ENCODE measurements at places on chromosomes 1 and 21.

GRCh38 chr21:43575473-43575844, 83.8 kb downstream of the HSF2BP start:
- H3K4me1 ChIP-seq, result no peaks in the 10 kb centered on the region
- no peak overlapping the region for H3K4me3 ChIP-seq
- no peaks in the 10 kb centered on the region for H3K36me3 ChIP-seq
- H3K27me3 ChIP-seq, result no peaks in the 10 kb centered on the region
- H3K27ac ChIP-seq, result no peak overlapping the region

DNA sequence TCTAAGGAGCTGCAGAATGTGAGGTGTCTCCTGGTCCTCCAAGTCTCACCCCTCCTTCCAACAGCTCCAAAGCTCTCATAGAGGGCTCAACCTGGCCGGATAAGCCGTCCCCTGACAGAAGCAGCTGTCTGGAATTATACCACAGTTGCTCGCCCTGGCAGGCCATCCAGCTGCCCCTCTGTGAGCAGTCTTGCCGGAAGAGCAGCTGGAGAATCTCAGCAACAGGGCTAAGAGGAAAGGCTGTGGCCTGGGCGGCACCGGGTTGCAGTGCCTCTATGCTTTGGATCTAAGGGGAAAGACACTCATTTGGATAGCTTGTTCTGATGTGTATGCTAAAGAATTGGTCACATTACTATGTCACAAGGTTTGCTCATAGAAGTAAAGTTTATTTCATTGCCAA, 12.4 kb downstream of the TMCC2 start:
- no peaks in the 10 kb centered on the region for H3K4me1 ChIP-seq
- no peak overlapping the region for H3K4me3 ChIP-seq
- H3K36me3 ChIP-seq, result no peaks in the 10 kb centered on the region
- no peaks in the 10 kb centered on the region for H3K27me3 ChIP-seq
- DNase-seq, result no peak

- DNase-seq, result no peak
- no peaks in the 10 kb centered on the region for H3K36me3 ChIP-seq
- H3K27ac ChIP-seq, result no peak overlapping the region
- H3K4me3 ChIP-seq, result no peak overlapping the region
Measured at GRCh38 chr1:246091477-246091876, 415.6 kb downstream of the SMYD3 start.

- H3K4me1 ChIP-seq, result no peaks in the 10 kb centered on the region
- no peak overlapping the region for H3K27ac ChIP-seq
- H3K36me3 ChIP-seq, result no peaks in the 10 kb centered on the region
- no peak for DNase-seq
- no peaks in the 10 kb centered on the region for H3K27me3 ChIP-seq
- no peak overlapping the region for H3K4me3 ChIP-seq
Measured at GRCh38 chr1:96882096-96882495, 160.5 kb downstream of the PTBP2 start.

DNA sequence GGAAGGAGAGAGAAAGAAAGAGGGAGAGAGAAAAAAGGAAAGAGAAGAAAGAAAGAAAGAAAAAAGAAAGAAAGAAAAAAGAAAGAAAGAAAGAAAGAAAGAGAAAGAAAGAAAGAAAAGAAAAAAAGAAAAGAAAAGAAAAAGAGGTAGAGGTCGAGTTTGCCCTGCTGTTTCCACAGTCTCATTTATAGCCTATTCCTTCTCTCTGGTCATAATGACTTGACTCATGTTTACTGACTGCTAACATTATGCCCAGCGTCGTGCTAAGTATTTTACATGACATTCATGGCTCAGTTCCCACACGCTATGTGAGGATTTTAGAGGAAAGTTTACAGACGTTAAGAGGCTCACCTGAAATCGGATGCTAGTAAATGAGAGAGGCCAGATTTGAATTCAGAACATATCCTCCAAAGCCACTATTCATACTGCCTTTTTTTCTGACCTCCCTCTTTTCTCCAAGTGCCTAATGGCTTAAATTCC, 263.0 kb downstream of the TNR start:
- no peaks in the 10 kb centered on the region for H3K4me1 ChIP-seq
- no peak overlapping the region for H3K27ac ChIP-seq
- no peaks in the 10 kb centered on the region for H3K36me3 ChIP-seq
- H3K4me3 ChIP-seq, result no peak overlapping the region

DNA sequence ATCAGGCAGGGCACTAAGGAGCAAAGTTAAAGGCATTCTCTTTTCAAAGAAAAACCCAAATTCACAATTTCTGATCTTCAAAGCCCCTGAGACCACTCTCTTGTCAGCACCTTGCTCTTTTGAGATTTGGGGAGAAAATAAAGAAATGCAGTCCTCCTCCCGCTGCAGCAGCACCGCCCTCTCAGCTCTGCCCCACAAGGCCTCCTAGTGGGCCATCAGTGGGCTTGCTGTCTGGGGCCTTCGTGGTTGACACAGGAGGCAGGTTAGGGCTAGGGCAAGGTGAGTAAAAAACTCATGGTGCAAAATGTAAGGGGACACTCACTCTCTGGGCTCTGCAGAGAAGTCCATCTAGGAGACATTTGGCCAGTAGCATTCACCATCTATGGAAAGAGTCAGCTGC, 67.4 kb upstream of the CTTNBP2NL start:
- H3K27ac ChIP-seq, result no peak overlapping the region
- H3K4me1 ChIP-seq, result no peaks in the 10 kb centered on the region
- no peak overlapping the region for H3K4me3 ChIP-seq
- no peak for DNase-seq
- no peaks in the 10 kb centered on the region for H3K36me3 ChIP-seq
- H3K27me3 ChIP-seq, result peaks cover 3% of the 10 kb centered on the region

DNA sequence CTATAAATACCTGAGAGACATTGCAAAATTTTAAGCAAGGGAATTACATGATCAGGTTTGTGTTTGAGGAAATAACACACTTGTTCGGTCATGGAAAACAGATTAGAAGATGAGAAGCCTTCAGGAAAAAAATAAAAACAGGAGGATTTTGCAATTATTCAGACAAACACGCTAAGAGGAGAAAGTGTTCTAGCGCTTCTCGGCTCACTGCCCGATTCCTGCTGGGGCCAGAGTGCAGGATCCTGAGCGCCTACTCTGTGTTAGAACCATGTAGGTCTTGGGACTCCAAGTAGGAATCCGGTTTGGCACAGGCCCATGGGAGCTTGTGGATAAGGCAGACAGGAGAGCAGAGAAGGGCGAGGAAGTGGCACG, 8.1 kb upstream of the PRELP start:
- no peaks in the 10 kb centered on the region for H3K27me3 ChIP-seq
- H3K36me3 ChIP-seq, result no peaks in the 10 kb centered on the region
- peaks cover 16% of the 10 kb centered on the region for H3K4me1 ChIP-seq

GRCh38 chr1:47181955-47182675, 7.7 kb downstream of the PDZK1IP1 start:
- no peaks in the 10 kb centered on the region for H3K4me1 ChIP-seq
- DNase-seq, result no peak
- H3K27me3 ChIP-seq, result no peaks in the 10 kb centered on the region
- H3K4me3 ChIP-seq, result no peak overlapping the region
- H3K36me3 ChIP-seq, result no peaks in the 10 kb centered on the region

GRCh38 chr21:17455451-17455850, 57.4 kb upstream of the CXADR start:
- H3K27ac ChIP-seq, result no peak overlapping the region
- H3K4me3 ChIP-seq, result no peak overlapping the region
- no peak for DNase-seq
- no peaks in the 10 kb centered on the region for H3K36me3 ChIP-seq
- no peaks in the 10 kb centered on the region for H3K27me3 ChIP-seq
- no peaks in the 10 kb centered on the region for H3K4me1 ChIP-seq

DNA sequence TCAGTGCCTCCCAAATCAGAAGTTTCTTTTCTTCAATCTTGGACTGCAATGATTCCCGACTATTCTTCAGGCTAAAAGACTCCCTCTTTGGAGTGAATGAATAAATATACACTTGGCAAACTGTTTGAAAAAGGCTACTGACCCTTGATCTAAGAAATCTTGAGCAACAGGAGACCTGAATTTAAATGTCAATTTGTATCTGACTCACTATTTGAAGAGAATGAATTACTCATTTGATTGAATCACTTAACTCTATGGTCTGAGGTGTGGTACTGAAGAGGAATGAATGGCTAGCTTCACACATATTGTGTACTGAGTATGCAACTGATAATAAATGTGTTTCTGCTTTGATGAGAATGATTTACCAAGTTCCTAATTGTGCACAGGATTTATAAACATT, 4.6 kb upstream of the SMG7 start:
- no peaks in the 10 kb centered on the region for H3K36me3 ChIP-seq
- H3K4me1 ChIP-seq, result no peaks in the 10 kb centered on the region
- no peak overlapping the region for H3K27ac ChIP-seq

DNA sequence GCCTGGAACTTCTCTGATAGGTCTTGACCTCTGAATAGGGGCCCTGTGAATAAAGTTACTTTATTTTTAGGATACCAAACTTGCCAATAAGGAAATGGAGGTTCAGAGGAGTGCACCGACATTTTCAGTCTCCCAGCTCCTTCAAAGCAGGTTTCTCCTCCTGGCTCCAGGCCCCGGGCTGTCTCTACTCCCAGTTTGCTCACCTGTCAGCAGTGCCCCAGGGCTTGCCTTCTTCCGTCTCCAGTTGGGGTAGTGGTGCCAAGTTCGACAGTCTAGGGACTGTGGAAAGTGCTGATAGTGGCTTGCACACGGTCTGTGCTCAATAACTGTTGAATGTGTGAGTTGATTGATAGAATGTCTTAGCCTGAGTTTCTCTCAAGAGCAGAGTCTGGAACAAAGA, 149.2 kb downstream of the ACTL8 start:
- no peak overlapping the region for H3K4me3 ChIP-seq
- peak; percentile 19 for DNase-seq
- H3K27me3 ChIP-seq, result peaks cover 11% of the 10 kb centered on the region
- no peaks in the 10 kb centered on the region for H3K4me1 ChIP-seq

All from breast epithelium (tissue), 4 donors.